Endothelial cell of umbilical vein (primary cell): ENCODE measurements at places on chromosomes 5 and 9. TPM values are rescaled to one million over a fixed set of nuclear protein-coding genes. Genes with fewer than 3 reads are reported as not detected.

INSYN2B gene
- 12.6 and 17.1 TPM in 2 replicates for polyA plus RNA-seq

PHPT1 gene
- polyA plus RNA-seq = 319 and 376 TPM in 2 replicates

TRUB2 gene
- polyA plus RNA-seq = 17.6 and 21.1 TPM in 2 replicates

RETREG1 gene
- polyA plus RNA-seq = 0.13 TPM in 1 of 2 replicates, not detected in the other

ADAMTS16 gene
- not detected in 2 replicates for polyA plus RNA-seq

TUSC1 gene
- 9.5 and 10.9 TPM in 2 replicates for polyA plus RNA-seq

TPPP gene
- polyA plus RNA-seq = 0.04 and 0.08 TPM in 2 replicates

PDE6A gene
- not detected in 2 replicates for polyA plus RNA-seq

PCDHGA6 gene
- 2.6 and 2.7 TPM in 2 replicates for polyA plus RNA-seq

GNE gene
- polyA plus RNA-seq = 6.6 and 8.5 TPM in 2 replicates

FAM200C gene
- polyA plus RNA-seq = 0.76 and 0.86 TPM in 2 replicates

LECT2 gene
- not detected in 2 replicates for polyA plus RNA-seq

PDZD2 gene
- polyA plus RNA-seq = 0.65 and 0.66 TPM in 2 replicates

SH2D3C gene
- 173 and 218 TPM in 2 replicates for polyA plus RNA-seq

BRD8 gene
- polyA plus RNA-seq = 33.5 and 38.2 TPM in 2 replicates

FYB1 gene
- not detected in 2 replicates for polyA plus RNA-seq

ZNF483 gene
- polyA plus RNA-seq = 0.14 and 0.23 TPM in 2 replicates

EPB41L4A gene
- polyA plus RNA-seq = 4.2 and 6.0 TPM in 2 replicates

MINAR2 gene
- not detected in 2 replicates for polyA plus RNA-seq

WNK2 gene
- polyA plus RNA-seq = not detected in 2 replicates

GFI1B gene
- polyA plus RNA-seq = 0.04 TPM in 1 of 2 replicates, not detected in the other

PTCD2 gene
- 4.1 and 4.3 TPM in 2 replicates for polyA plus RNA-seq

ELAVL2 gene
- 0.03 and 0.06 TPM in 2 replicates for polyA plus RNA-seq

DBH gene
- polyA plus RNA-seq = not detected in 2 replicates

PCDHGA2 gene
- polyA plus RNA-seq = 1.9 and 2.0 TPM in 2 replicates

DMXL1 gene
- 4.4 and 5.4 TPM in 2 replicates for polyA plus RNA-seq

ZFP37 gene
- 0.13 and 0.21 TPM in 2 replicates for polyA plus RNA-seq

SEC24A gene
- 19.8 and 20.4 TPM in 2 replicates for polyA plus RNA-seq

TMEM215 gene
- polyA plus RNA-seq = not detected in 2 replicates

TAF11L5 gene
- not detected in 2 replicates for polyA plus RNA-seq

SPATA31D4 gene
- polyA plus RNA-seq = not detected in 2 replicates

ACO1 gene
- 45.7 and 51.6 TPM in 2 replicates for polyA plus RNA-seq

FOXI1 gene
- polyA plus RNA-seq = not detected in 2 replicates

IL3 gene
- not detected in 2 replicates for polyA plus RNA-seq

SH3RF2 gene
- 0.21 and 0.54 TPM in 2 replicates for polyA plus RNA-seq

GNG10 gene
- polyA plus RNA-seq = 22.3 and 31.9 TPM in 2 replicates

CCDC183 gene
- 0.50 and 0.60 TPM in 2 replicates for polyA plus RNA-seq

MYMK gene
- not detected in 2 replicates for polyA plus RNA-seq

LHX3 gene
- not detected in 2 replicates for polyA plus RNA-seq
